ENCODE measurements at places on chromosomes 13 and 19.

- DNase-seq = no peak
Observed at GRCh38 chr19:15195371-15196334, 5.1 kb downstream of the NOTCH3 start.

DNA sequence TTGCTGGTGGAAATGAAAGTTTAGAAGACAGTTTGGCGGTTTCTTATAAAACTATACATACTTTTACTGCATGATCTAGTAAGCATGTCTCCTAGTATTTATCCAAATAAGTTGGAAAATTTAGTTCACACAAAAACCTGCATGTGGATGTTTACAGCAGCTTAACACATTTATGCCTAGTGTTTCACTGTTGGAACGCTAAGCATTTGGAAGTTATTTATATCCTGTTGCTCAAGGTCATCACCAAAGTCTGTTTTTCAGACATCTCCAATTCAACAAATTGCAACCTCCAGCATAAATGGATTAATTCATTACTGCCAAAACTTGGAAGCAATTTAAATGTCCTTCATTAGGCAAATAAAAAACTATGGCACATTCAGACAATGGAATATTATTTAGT, 461.8 kb downstream of the SUCLA2 start:
- no peak for DNase-seq

- no peak for DNase-seq
Observed at GRCh38 chr13:33250609-33251008, 34.9 kb downstream of the STARD13 start.

- no peak for DNase-seq
Observed at GRCh38 chr13:105448811-105449210, 1086.7 kb downstream of the EFNB2 start.

DNA sequence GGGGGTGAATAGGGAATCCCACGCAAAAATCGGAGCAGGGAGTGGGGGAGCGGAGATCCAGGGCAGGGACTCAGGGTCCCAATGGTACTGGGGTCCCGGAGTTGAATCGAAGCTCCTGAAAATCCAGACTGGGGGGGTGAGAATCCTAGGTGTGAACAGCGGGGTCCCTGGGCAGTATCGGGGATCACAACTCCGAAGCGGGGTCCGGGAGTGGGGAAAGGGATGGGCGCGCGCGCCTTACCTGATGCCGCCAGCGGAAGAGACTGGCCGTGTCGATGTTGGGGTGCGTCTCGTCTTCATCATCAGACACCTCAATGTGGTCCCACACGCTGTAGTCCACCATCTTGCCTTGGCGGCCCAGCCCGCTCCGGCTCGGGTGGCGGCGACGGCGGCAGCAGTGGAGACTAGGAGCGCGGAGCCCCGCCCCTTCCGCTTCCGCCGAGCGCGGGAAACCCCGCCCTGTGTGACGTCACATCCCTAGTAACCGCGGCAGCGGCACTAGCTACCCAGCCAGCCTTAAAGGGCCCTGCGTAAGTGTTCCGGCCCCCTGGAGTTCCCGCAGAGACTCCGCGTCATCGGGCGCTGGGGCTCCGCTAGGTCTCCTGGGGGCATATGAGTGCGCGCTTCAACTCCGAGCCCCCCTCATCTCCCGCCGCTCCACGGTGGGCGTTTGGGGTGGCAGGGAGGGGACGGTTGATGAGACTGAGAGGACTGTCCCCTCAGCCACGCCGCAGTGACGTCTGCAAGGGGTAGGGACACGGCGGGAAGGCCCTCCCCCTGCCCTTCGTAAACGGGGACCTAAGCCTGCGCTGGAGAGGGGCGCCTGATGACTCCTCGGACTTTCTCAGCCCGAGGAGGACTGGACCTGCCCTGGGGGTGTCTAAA, at the start of gene CDC37:
Gene CDC37, minus strand, starts transcription at position 406 of the 885 bp plus-strand sequence. Its CDS starts 63 bp downstream, at position 343.
- peak; percentile 97 for DNase-seq

GRCh38 chr19:5800361-5801270, 4.3 kb upstream of the NRTN start:
- DNase-seq = no peak

- DNase-seq = no peak
Observed at GRCh38 chr19:16015805-16016173, 60.5 kb upstream of the TPM4 start.

- DNase-seq = no peak
Observed at GRCh38 chr13:102930566-102930965, 84.7 kb downstream of the ERCC5 start.

DNA sequence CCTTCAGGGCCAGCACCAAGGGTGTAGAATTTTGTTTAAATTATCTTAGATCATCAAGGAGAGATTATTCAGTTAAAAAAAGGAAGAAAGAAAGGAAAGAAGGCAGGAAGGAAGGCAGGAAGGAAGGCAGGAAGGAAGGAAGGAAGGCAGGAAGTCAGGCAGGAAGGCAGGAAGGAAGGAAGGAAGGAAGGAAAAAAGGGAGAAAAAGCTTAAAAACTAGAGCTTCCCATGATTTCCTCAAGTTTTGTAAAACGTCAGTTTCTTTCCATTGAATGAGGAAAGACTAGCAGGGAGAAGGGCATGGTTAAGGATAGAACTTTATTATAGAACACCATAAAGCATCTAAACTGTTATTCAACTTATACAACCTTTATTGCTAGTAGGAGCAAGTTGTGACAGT, 2672.0 kb upstream of the PCDH20 start:
- no peak for DNase-seq

- DNase-seq = no peak
Observed at GRCh38 chr13:71699342-71699741, 167.7 kb downstream of the DACH1 start.
